ENCODE measurements at places on chromosomes 5 and 9.

- no peak for DNase-seq
Measured at GRCh38 chr5:55913466-55914413, 62.6 kb downstream of the IL31RA start.

GRCh38 chr5:160543395-160543794, 121.7 kb downstream of the PTTG1 start:
- DNase-seq = no peak

GRCh38 chr5:14852779-14853178, 18.8 kb downstream of the ANKH start:
- no peak for DNase-seq

- DNase-seq = no peak
Measured at GRCh38 chr9:116162241-116162781, 8.7 kb downstream of the PAPPA start.

DNA sequence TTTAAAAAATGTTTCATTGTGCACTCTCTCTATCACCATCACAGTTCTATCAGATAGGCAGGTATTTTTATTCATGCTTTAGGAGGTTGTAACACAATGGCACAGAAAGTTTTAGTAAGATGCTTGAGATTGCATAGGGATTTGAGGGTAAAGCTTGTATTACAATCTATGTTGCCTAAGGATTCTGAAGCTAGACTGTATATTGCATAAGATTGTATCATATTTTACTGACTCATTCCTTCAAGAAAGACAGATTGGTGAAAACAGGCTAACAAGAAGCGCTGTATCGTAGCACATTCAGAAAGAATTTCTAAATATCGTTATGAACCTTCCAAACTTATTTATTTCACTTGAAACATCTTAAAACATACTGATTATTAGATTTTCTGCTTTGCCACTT, 577.7 kb downstream of the EBF1 start:
- DNase-seq = no peak

- DNase-seq = peak; percentile 65
Measured at GRCh38 chr5:158174918-158175851, 316.2 kb upstream of the CLINT1 start.

DNA sequence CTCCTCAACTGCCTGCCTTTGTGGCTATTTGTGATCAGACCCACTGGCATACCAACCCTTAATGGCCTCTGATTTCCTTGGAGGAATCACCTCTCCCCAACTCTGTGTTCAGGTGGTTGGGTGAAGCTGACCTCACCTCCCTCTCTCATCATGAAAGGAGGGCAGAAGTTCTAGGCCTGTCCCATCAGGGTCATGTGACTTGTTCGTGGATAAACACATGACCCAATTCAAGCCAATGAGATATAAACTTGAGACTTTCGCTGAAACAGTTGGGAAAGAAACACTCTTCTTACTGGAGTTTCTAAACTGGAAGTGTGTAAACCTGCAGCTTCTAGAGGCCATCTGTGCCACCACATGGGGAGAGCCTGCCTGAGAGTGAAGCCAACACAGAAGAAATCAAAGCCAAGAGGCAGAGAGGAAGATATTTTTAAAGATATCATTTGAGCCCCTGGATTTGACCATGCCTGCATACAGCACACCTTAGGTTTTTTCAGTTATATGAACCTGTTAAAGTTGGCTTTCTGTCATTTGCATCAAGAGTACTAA, 5.8 kb downstream of the GABBR2 start:
- no peak for DNase-seq

- no peak for DNase-seq
Measured at GRCh38 chr9:76137931-76138330, 247.5 kb downstream of the PCSK5 start.

GRCh38 chr5:125257997-125258396, 511.6 kb upstream of the ZNF608 start:
- DNase-seq = no peak

GRCh38 chr5:21225223-21226064, 1237.4 kb upstream of the CDH18 start:
- DNase-seq = no peak

GRCh38 chr5:34790069-34790468, 48.9 kb upstream of the TTC23L start:
- DNase-seq = no peak

DNA sequence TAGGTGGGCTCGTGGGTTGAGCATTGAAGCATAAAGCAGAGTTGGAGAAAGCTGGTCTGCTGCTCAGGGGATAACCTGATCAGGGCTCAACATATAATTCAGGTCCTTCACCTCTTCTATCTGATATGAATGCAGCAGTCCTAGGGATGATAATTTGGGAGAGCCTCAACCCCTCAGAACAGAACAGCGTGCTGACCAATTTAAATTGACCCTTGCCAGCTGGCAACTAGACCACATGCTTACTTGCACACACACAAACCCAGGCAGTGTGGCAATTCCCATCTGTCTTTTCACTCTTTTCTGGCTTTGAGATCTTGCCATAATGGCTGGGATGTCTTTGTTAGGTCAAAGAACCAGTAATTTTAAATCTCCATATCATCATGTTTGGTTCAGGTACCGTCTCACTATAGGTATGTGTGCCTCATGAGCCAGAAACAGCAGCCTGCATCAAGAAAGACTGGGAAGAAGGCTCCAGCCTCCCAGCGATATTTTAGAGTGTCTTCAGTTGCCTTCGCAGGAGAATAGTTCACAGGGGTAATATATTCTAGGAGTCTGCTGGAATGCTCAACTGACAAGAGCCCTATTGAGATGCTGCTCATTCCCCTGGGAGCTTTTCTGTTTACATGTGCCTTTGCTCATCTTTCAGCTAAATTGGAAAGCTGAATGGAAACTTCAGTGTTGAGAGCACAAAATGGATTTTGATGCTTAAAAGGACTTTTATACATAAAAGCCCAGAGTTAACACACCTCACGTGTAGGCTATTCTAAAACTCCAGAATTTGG, 497.6 kb downstream of the RASEF start:
- no peak for DNase-seq

GRCh38 chr5:139654871-139655491, 6.8 kb downstream of the CXXC5 start:
- no peak for DNase-seq

DNA sequence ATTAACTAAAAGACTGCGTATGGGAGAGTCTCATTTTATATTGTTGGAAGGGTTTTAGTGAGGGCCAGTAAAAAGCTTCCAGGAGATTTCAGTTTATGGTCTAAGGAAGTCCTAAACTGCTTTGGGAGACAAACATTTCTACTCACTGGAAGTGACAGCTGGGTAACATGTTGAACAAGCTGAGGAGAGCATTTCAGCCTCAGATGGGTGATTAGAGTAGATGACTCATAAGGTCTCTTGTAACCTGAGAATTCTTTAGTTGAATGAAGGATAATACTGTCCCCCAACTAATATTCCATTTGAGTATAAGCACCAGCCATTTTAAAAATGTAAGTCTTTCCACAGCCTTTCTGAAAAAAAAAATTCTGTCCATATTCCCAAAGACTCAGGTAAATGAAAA, 218.0 kb upstream of the C9orf72 start:
- no peak for DNase-seq

DNA sequence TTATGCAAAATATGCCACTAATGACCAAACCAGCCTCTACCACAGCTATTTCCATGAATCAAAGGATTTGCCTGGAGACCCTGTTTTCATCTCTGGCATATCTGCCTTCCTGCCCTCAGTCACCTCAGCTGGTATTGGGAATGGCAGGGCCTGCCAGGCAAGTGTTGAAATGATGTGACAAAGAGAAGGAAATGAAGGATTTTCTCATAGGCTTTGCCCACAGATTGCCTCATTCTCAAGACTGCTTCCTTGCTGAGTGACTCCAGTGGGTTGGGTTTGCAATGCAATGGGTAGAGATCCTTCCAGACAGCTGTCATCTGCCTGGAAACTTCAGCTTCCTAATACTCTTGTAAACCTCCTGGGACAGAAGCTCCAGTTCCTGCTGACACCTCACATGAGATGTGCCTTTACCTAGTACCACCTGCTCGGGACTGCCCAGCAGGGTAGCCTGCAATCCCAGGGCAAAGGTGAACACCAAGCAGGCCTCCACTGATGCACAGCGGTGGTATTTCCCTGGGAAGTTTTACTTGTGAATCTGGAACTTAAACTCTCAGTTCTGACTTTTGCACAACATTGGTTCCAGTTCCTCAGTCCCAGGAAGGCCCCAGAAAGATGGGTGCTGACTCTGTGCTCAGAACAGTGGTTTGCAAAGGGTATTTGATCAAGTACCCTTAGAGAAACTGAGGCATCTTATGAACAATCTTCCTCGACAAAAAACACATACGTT, 64.8 kb upstream of the SLC1A1 start:
- no peak for DNase-seq

- no peak for DNase-seq
Measured at GRCh38 chr5:106882035-106882434, 788.7 kb downstream of the EFNA5 start.

- no peak for DNase-seq
Measured at GRCh38 chr5:113084402-113085083, 107.9 kb downstream of the DCP2 start.

DNA sequence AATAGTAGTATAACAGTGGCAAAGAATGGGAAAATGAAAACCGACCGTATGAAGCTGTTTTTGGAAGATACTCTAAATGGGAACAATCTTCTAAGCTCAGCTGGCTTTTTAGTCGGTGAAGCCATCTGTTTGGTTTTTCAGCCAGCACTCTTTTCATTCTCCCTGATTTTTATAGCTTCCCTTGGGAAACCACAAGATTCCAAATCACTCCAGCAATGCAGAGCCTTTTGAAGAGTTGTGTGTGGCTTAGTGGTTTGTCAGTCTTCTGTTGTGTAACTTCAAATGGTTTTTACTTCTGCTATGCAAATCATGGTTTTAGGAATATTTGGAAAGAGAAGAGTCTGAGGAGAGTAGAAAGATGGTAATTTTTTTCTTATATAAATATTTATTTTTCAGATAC, 180.7 kb downstream of the KDM4C start:
- DNase-seq = no peak

- DNase-seq = peak; percentile 66
Measured at GRCh38 chr5:132466433-132467286, 23.9 kb downstream of the IRF1 start.

- DNase-seq = no peak
Measured at GRCh38 chr9:110141227-110141793, 66.6 kb downstream of the C9orf152 start.

DNA sequence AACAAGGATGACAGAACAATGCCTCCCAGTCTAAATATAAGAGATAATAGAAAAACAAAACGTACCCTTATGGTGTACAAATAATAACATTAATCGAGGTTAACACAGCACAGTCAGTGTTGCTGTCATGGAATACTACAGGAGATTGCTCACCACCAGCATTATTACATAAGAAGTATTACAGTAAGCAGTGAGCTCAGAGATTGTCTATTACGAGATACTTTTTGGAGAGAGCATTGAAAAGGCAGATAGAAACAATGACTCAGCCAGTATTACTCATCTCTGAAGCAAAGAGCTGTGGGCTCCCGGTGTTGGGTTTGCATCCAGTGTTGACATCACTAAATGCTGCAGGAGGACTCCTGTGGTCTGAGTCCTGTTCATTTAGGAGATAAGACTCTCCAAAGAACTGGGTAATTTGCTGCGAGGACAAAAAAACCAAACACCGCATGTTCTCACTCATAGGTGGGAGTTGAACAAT, 191.9 kb upstream of the SEMA6A start:
- DNase-seq = no peak

- no peak for DNase-seq
Measured at GRCh38 chr5:91024727-91025126, 358.4 kb downstream of the ARRDC3 start.

GRCh38 chr9:21875893-21876292, 73.5 kb downstream of the MTAP start:
- DNase-seq = no peak

- no peak for DNase-seq
Measured at GRCh38 chr5:31966936-31967335, 207.2 kb downstream of the GOLPH3 start.

DNA sequence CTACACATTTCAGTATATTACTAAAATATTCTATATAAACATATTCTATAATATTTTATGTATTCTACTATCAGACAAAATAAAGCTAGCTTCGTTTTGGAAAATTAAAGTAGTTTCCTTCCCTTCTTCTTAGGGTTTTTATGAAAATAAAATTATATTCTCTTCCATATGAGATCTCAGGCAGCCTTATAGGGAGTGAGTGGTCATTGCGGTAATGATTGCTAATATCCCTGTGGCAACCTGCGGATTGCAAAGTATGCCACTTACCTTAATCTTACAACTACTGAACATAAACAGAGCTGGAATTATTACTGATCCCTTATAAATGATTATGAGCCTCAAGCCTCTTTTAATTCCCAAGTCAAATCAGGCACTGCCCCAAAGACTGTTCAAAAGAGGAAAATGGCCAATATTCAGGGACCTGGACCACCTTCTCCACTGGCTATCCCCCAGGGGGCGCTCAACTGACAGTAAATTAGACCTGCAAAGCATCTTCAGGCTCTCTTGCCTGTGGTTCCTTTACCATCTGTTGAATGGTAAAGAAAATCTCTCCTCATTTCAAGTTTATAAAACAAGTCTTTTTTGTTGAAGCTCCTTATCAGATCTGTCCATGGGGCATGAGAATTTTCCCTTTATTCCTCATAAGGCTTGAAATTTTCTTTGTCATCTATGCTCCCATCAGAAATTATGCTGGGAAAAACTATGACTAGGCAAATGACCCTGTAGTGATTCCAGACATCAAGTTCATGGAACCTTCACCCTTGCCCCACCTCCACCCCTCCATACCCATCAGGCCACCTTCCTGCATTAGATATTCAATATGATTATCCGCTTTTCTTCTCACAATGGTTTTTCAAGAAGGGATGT, 163.9 kb downstream of the CEMIP2 start:
- DNase-seq = peak; percentile 86

- no peak for DNase-seq
Measured at GRCh38 chr9:107323836-107324585, 40.9 kb downstream of the RAD23B start.

- DNase-seq = no peak
Measured at GRCh38 chr5:167969998-167970397, 321.4 kb upstream of the WWC1 start.

DNA sequence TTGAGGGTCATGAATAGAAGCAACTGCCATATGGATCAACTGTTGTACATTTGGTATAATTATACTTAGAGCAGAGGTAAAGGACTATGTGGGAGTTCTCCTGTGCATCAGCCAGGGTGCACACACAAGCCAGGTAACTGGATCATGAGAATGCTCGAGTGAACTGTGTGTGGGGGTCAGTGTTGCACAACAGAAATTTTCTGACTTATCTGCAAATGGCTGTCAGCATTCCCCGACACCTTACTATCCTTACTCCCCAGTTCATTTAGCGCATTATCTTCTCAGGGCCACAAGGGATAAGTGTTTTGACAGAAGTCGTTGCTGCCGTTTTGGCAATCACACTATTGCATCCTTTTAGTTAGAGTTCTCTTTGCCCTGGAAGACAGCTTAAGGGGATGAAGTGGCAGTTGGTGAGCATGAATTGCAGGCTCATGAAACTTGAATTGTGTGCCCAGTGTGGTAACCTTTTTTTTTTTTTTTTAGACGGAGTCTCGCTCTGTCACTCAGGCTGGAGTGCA, 1.7 kb downstream of the CANX start:
- DNase-seq = no peak

GRCh38 chr9:133709691-133710571, 28.2 kb downstream of the SARDH start:
- DNase-seq = no peak

GRCh38 chr5:72604111-72604797, 97.0 kb upstream of the ZNF366 start:
- DNase-seq = no peak

Measured in stimulated activated CD4-positive, alpha-beta T cell treated with anti-CD3 and anti-CD28 coated beads, Interleukin-2, amount 100 ng/mL, for 24 hours (primary cell).